ENCODE measurements at places on chromosomes 16 and 17.

DNA sequence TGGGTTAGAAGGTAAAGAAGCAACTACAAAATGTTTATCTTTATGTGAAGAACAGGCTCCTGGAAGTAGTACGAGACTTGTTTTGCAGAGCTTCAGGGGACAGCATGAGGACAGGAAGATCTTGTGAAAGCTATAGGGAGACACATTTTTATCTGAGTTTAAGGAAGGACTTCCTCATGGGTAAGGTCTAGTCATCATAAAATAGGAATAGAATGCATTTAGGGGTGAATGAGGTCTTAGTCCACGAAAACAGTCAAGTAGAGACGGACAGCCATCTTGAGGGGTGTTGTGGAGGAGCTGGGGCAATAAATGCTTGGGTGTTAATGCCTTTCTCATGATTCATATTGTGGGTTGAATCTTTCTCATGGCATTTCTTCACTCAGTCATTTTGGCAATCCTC lies 24.3 kb downstream of the KCNJ16 start:
- DNase-seq = no peak

DNA sequence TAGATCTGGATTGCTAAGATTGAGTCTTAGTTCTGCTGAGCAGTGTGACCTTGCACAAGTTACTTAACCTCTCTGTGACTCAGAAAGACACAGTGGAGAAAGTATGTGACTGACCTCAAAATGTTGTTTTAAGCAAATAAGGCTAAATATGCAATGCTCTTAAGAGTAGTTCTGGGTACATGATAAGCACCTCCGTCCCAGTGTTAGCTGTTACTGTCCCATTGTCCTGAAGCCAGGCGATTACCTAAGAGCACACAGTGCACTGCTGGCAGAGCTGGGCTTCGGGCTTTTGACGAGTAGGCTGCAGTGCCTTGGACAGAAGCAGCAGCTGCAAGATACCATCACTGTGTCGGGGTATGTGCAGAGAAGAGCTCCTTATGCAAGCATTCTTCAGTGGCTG lies 32.7 kb upstream of the FOXF1 start:
- DNase-seq = no peak

DNA sequence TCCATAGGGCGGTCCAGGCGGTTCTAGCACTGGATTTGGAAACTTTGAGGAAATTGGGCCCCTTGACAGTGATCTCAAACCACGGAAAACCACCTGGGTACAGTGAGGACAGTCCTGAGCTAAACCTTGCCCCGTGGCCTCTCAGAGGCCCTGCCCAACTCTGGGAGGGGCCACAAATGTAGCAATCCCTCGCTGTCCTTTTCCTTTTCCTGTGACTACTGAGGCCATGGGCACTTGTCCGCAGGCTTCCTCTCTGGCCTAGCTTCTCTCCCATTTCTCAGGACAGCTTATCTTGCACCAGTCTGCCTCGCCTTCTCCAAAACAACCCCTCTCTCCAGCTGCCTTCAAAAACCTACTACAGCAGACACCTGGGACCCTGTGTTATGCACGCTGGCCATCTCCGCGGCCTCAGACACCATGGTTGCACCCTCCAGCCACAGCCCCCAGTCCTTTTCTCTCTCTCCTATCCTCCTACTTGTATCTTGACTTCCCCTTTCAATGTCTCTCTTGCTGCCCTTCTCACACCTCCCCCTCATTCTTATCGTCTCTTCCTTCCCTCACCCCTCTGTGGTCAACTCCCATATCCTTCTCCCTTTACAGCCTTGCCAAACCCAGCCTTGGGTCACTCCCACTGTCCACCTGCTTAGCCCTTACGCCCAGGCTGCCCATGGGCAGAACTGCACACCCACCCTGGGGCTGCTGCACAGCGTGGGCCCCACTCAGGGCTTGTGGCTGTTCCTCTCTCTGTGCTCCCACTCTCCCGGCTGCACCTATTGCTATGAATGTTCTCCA lies 7.6 kb downstream of the SCPEP1 start:
- DNase-seq = peak; percentile 31

DNA sequence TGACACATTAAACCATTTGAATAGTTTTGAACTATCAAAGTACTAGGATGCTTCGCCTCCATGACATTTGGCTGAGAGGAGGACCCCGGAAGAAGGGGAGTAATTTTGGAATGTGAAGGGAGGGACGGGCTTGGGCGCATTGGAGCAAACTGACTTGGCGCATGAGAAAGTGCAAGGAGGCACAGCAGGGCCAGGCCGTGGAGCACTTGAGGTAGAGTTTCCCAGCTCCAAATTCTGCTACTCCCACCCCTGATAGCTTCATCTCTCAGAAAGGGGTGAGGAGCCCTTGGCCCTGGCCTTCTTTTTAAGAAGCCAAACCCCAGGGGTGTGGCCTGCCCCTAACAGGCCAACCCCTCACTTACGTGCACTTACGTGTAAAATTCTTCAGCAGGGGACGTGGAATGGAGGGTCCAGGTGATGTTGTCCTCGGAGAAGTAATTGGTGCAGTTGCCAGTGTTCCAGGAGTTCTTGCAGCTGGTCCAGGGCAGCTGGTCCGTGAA lies 17.7 kb downstream of the SLC6A4 start:
- no peak for DNase-seq

GRCh38 chr16:73210686-73211085 lies 162.8 kb upstream of the ZFHX3 start:
- no peak for DNase-seq

DNA sequence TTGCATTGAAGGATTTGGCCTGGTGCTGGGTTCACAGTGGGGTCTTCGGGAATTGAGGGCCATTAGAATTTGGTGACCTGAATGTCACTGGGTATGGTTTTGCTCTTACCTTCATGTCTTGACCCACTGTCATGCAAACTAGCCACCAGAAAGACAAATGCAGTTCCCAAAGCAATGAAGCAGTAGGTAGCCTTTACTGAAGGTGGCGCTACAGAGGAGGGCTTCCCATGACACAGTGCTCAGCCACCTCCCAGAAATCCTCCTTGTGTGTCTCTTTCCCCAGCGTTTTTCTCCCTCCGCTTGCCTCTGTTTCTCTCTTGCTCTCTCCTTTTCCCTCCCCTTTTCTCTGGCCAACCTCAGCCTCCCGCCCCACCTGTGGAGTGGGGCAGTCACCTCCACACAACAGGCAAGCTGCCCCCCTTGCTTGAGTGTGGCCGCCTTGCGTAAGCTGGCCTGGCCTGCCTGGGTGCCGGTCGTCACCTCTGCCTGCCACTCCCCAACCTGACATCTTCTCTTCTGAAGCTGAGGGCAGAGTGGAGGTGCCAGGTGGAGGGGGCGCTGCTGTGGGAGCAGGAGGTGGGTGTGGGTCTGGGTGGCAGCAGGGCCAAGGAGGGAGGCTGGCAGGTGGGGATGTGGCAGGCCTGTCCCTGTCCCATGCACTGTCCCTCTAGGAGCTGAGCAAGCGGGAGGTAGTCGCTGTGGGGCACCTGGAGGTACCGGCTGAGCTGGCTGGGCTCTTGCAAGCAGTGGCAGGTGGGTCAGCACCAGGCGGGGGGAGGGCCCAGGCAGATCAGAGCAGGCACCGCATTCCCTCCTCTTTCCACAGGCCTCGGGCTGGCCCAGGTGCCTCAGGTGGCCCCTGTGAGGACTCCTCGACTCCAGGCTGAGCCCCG lies 34.7 kb downstream of the MYO15A start:
- no peak for DNase-seq

- no peak for DNase-seq
Measured at GRCh38 chr17:3890082-3890877, 2.6 kb downstream of the CAMKK1 start.

- DNase-seq = no peak
Measured at GRCh38 chr16:81571592-81572385, 127.2 kb downstream of the CMIP start.

GRCh38 chr17:37214416-37214815 lies 161.4 kb upstream of the C17orf78 start:
- DNase-seq = no peak

- no peak for DNase-seq
Measured at GRCh38 chr17:77641718-77642117, 316.8 kb upstream of the TNRC6C start.

DNA sequence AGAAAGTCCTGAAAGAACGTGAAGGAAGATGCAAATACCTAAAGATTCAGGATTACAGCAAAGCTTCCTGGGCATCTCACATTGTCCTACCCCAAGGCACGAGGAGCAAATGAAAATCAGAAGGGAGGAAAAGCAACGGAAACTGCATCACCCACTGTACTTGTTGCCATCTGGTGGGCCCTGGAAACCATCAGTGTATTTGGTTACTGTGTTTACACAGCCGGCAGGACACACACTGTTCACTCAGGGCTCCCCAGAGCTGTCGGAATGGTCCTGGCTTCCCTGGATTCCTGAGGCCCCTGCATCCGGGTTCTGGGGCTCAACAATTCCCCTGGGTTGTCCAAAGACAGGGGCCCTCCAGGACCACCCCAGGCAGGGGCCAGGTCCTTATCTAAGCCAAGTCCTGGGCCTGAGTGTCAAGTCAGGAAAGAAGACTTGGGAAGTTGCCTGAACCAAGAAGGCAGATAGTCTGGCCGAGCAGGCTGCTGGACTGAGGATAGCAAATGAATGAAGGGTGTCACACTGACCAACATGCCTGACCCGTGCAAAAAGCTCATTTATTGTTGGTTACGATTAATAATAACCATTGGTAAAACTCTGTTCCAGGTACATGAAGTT lies 52.8 kb downstream of the SOX9 start:
- no peak for DNase-seq

- DNase-seq = peak; percentile 55
Measured at GRCh38 chr16:79089735-79090284, 510.7 kb downstream of the MAF start.

GRCh38 chr16:19559242-19559910 lies 3.9 kb downstream of the VPS35L start:
- peak; percentile 89 for DNase-seq

DNA sequence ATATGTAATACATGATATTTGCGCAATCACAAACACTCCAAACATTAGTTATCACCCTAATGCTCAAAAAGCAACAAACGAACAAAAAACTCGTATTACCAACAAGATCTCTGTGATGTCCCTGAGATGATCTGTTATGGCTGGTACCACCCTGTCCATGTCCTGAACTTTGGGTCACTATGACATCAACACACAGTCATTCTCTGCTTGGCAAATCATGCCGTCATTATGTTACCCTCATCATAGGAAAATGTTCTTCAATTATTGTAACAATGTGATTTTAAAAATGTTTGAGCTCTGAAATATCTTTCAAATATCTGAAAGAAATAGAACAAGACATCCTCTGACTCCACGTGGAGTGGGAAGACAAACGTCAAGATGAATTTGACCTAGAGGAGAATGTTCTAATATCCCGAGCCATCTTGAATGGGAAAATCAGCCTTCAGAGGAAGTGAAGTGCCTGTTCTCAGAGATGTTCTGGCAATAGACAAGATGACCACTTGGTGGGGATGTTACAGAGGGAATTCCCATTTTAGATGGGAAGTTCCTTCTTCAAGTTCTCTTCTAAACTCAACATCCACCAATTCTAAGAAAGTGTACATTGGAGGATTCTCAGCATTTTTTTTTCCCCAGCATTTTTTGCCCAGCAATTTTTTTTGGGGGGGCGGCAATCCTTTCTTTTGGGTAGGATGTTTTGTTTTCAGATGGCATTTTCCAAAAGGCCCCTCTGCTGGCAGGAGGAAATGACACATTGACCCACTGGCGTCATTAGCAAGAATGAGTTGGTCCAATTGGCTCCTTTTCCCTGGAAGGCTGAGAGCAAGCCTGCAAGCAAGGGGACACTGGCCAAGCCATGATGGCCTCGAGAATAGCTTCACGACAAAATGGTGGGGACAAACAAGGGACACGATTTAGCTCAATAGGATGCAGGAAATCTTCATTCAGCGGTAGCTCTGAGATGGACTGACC lies 3.7 kb upstream of the HSD17B2 start:
- DNase-seq = peak; percentile 76

- peak; percentile 4 for DNase-seq
Measured at GRCh38 chr16:23407436-23408127, 45.4 kb downstream of the COG7 start.

DNA sequence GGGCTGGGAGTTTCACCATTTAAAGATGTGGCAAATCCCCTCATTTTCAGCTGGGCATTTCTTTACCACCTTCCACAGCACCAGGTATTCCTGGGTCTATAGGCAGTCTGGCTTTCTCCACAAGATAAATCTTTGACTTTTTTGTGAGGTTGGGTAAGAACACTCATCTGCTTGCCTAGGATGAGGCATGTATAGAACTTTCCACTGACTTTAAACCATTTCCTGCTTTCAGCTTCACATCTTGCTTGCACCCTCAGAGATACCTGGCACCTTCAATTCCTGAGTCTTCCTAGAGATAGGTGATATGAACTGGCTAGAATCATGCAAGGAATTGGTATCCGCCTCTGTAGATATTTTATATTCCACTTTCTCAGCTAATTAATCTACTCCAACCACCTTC lies 27.9 kb downstream of the SMURF2 start:
- DNase-seq = no peak

DNA sequence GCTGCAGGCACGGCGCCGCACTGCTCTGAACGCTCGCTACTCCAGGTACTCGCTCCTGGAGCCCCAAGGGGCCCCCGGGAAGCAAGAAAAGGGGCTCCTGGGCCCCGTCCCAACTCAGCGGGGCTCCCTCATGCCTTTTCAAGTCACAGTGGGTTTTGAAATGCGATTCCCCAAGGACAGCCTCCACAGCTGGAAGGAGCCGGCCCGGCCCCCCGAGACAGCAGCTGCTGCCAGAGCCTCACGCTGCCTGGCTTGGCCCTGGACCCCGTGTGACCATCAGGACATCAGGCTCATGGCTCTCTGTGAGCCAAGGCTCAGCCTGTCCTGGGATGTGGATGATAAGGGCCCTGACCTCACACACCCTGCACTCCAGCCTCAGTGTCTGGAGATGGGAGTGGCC lies 80.6 kb downstream of the LMF1 start:
- no peak for DNase-seq

- peak; percentile 2 for DNase-seq
Measured at GRCh38 chr17:81409190-81409935, 14.1 kb downstream of the BAHCC1 start.

DNA sequence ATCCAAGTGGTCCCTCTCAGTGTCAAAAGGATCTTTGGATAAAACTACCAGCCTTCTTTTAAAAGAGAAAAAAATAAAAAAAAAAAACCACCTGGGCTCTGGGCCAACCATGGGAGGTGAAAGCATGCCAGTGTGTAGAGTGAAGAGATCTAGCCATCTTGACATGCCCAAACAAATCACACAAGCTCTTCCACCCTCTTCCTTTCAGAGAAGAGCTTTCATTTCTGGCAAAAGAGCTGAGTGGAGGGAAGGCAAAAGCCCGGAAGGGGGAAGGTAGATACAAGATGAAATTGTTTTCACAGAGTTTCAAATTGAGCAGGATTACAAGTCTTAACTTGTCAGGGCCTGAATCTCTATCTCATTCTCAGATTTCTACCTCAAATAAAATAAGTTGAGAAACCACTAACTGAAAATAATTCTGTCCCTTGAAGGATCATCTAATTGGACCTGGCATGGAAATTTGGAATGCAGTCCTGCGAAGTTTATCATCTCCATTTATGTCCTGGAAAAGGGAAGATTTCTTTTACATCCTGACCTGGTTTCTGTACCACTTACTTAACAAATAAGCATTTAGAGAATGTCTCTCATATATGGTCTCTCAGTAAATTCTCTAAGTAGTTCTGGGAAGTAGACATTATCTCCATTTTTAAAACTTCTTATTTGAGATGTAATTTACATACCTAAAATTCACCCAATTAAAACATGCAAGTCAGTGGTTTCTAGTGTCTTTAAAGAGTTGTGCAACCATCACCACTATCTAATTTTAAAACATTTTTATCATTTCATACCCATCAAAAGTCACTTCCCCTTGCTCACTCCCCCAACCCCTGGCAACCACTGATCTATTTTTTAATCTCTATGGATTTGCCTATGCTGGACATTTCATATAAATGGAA lies 93.7 kb downstream of the TANGO6 start:
- no peak for DNase-seq

- no peak for DNase-seq
Measured at GRCh38 chr16:29784157-29784556, 6.1 kb downstream of the ZG16 start.

- DNase-seq = no peak
Measured at GRCh38 chr16:48384520-48385252, 527 bp downstream of the SIAH1 start.

Measured in pons (tissue), 1 donor.